CD4-positive, alpha-beta T cell treated with Interferon gamma for 1 hour (primary cell): ENCODE measurements at places on chromosomes 5 and 9.

DNA sequence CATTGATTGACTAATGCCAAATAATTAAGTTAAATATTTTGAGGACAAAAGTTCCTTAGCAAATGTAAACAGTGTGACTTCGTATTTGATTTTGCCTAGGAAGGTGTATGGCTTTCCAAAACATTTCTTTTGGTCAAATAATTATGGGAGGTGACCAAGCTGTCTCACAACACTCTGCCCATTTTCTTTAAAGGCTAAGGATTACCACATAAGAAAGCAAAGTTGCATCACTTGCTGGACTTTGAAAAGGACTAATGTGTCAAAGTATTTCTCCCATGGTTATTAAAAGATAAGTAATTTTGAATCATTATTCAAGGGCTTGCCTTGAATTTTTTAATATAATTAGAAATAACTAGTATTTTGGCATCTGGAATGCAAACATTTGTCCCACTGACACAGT, 74.7 kb downstream of the HAPLN1 start:
- no peak for DNase-seq

DNA sequence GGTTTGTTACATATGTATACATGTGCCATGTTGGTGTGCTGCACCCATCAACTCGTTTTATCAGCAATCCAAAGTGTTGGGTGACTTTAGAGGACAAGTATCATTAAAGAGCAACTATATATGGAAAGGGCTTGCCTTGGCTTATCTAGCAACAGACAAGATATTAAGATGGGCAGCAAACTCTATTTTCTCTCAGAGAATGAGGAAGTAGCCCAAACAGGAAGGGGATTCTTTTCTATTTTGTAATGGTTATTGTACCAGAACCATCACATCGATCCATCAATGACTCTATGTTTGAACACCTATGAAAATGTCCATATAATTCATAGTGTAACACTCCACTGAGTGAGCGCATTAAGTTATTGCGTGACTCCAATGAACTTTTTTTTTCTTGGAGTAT, 260.1 kb upstream of the SLC24A2 start:
- no peak for DNase-seq

DNA sequence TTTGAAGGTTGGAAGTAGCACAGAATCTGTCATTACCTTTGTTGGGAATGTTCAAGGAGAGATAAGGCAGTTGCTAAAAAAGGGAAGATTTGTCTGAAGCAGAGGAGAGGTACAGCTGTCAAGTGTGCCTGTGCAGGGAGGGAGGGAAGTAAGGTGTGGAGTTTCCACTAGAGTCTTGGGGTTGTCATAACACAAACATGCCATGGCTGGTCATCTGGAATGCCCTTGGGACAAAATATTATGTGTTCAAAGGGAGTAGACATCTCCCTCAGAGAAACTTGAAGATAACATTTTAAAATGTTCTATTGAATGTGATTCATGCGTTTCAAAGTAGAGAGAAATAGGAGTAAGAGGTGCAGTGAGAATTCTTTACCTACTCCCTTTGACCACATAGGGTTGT, 95.0 kb downstream of the MUSK start:
- no peak for DNase-seq

- no peak for DNase-seq
These were observed 10.1 kb downstream of the PLIN2 start for GRCh38 chr9:19117039-19117716.

DNA sequence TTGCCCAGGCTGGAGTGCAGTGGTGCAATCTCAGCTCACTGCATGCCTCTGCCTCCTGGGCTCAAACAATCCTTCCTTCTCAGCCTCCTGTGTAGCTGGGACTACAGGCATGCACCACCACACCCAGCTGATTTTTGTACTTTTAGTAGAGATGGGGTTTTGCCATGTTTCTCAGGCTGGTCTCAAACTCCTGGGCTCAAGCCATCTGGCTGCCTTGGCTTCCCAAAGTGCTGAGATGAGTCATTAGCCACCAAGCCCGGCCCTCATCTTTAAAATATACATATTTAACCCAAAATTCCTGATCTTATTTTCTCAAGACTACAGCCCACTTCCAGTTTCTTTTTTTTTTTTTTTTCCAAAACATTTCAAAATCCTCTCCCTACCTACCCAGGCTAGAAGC, 31.7 kb upstream of the MINAR2 start:
- no peak for DNase-seq

- no peak for DNase-seq
These were observed 6.6 kb upstream of the TMEFF1 start for GRCh38 chr9:100466171-100466828.

DNA sequence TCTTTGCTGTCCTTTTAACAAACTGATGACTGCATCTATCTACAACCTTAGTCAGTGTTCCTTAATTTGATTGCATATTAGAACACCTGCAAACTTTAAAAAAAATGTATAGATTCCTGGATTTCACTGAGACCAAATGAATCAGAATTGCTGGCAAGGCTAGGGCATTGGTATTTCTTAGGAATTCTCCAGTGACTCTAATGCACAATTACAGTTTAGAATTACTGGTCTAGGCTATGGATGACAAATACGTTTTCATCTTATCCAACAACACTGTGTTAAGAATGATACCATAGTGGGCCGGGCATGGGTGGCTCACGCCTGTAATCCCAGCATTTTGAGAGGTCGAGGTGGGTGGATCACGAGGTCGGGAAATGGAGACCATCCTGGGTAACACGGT, 545.9 kb upstream of the RIOK2 start:
- no peak for DNase-seq

DNA sequence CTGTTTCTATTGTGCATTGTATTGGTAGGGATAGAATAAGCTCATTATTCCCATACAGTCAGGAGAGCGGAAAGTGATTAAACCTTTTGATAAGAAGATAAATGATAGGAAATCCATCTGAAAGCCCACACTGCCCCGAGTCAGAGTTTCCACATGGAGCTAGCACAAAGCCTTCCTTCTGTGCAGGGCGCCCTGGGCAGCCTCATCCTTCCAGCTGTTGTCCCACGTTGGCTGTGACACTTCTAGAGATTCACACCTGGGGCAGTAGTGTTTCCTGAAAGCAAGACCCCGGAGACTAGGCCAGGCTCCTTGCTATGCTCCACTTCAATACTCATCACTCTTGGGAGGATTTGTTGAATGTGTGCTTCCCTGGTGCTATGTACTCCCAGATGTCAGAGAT, 172.4 kb downstream of the SEMA6A start:
- no peak for DNase-seq

- DNase-seq, result no peak
These were observed 32.5 kb downstream of the RASA1 start for GRCh38 chr5:87300176-87300575.

DNA sequence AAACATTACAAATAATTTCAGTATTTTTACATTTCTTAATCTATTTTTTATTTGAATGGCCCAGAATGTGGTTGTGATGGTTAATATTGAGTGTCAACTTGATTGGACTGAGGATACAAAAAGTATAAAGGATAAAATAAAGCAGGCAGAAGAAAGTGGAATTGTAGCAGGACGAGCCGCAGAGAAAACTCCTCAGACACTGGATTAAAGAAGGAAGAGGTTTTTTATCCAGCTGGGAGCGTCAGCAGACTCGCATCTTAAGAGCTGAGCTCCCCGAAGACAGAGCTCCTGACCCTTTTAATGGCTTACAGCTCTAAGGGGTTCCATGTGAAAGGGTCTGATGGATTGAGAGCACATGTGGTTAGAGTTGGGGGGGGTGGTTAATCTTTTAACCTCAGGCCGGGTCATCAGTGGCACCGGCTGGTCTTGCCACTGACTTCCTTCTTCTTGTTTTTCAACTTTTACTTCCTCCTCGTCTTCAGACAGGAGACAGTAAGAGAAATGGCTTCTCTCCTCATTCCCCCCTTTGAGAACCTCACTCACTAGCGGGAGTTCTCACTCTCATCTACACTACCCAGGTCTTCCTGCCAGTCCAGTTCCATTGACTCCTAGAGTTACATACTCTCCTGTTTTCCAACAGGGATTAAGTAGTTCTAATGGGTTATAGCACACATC, 80.0 kb downstream of the TMEM161B start:
- DNase-seq, result no peak

DNA sequence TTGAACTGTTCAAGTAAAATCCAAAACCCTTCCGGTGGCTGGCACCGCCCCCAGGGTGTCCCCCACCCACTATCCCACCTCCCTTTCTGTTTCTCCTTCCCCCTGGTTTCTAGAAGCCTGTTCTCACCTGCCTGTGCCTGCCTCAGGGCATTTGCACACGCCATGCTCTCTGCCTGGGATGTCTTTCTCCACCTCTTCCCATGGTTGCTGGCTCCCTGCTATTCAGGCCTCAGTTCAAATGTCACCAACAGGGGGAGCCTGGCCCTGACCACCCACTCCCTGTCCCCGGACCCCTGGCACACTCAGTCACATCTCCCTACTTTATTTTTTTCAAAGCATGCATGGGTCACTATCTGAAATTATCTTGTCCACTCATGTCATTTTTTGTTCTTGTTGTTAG, 39.9 kb upstream of the EEIG1 start:
- no peak for DNase-seq

DNA sequence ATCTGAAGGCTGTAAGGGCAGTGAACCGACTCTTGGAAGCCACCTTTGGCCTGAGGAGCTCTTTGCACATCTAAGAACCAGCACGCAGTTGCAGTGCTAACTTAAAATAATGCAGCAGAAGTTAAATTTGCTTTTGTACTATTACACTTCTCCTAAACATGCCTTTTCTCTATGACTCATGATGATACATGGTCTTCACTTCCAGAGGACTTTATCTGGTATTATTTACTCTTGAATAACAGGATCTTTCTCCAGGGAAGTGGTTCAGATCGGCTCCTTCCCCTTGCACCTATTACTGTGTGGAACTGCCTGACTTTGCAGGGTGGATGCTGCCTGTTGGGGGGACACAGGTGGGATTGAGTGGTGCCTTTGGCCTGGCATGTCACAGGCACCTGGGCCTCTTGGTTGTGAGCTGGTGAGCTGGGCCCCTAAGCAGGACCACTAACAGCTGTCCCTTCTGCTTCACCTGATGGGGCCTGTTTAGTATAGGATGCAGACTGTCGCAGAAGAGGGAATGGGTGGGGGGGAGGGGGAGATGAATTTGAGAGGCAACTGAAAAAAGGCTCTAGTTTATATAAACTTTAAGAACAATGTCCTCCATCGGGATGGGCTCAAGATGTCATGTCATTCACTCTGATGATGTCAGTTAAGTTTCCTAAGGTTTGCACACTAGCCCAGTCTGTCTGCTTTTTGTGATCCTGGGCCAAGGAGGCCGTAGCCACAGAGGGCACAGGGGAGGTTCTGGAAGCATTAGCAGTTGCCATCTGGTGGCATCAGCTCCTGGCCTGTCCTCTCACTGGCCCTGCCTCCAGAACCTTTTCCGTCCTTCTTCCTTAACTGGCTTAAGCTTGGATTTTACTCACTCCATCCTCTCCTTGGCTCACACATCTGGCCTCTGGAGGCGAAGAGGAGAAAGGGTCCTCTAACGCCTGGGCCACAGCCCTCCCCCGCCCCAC, 33.9 kb upstream of the GABBR2 start:
- no peak for DNase-seq

DNA sequence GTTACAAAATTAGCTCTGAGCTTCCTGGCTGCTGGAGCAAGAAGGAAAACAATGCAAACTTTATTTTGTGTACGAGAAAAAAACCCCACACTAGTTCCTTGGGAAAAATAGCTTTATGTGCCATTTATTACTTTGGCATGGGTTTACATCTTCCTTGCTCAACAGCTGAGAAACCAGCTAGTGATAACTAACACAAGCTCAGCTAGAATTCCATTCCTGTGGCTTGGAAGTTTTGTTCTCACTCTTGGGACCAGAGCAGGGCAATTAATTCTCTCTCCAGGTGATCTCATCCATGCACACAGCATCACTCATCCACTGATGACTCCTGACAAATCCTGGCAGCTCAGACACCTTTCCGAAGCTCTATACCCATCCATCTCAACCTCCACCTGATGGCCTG, 104.1 kb downstream of the CRB2 start:
- DNase-seq, result no peak

- DNase-seq, result no peak
These were observed 108.6 kb upstream of the TMEM161B start for GRCh38 chr5:88377240-88377639.

- no peak for DNase-seq
These were observed 145.3 kb upstream of the ADCY2 start for GRCh38 chr5:7250611-7251010.

DNA sequence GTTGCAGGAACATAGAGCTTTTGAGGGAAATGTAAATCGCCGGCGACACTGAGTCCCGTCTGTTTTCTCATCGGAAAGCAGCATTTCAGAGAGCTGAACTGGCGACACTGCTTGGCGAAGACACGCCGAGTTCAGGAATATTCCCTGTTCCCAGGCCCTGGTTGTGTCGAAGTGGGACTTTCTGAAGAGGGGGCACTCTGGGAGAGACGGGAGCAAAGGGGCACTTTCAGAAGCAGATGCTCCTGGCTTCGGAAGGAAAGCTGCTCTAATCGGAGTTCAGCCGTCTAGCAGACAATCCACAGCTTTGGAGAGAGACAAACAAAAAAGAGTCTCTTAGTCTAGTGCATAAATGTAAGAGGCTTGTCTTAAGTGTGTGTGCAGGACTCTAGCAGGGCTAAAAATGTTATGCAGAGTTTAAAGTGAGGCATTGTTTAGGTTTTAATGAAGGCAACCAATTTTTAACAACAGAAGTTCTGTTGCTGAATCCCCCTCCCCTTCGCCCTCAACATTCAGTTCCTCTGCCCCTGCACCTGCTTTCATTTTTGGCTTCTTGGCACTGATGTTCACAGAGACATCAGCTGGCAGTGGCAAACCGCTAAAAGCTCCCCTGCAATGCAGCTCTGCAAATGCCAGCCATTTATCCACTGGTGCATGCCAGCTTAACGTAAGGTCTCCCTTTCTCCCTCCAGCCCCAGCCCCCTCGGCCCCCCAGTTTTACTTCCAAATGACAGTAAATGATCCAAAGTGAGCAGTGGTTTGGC, 289.5 kb upstream of the MPDZ start:
- DNase-seq, result no peak

- DNase-seq, result peak; percentile 60
These were observed 6.0 kb downstream of the B4GALT1 start for GRCh38 chr9:33161011-33161588.

GRCh38 chr5:174504266-174504726, 220.1 kb upstream of the MSX2 start:
- DNase-seq, result no peak

DNA sequence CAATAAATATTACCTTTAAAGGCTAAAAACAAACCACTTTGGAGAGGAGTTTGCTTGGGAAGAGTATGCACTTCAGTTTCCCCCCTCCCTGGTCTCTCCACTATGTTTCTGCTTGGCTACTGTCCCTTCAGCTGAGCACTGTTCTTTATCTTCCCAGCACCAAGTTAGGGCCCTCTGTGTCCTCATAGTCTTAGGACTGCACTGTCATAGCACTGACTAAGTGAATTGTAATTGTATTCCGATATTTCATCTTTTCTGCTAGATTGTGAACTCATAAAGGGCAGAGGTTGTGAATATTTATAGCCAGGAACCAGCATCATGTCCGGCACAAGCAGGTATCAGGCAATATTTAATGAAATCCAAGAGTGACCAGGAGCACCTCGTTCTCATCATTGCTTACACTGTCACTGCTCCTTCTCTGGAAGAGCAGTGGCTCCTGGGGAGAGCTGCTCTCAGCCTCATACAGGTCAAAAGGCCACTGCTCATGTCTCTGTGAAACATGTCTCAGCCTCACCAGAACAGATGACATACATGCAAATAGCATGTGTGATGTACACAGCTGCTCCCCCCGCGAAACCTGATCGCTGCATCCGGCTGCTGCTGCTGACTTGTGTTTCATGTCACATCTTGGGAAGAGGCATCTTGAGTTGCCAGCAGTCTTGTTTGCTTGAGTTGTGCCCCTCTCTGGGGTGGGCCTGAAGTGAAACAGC, 279.7 kb upstream of the MSX2 start:
- DNase-seq, result no peak

- no peak for DNase-seq
These were observed 193.7 kb downstream of the RAB3C start for GRCh38 chr5:58776559-58776958.

GRCh38 chr5:30596495-30597064, 596.9 kb upstream of the CDH6 start:
- DNase-seq, result no peak
